ENCODE measurements at places on chromosomes 4 and X.

DNA sequence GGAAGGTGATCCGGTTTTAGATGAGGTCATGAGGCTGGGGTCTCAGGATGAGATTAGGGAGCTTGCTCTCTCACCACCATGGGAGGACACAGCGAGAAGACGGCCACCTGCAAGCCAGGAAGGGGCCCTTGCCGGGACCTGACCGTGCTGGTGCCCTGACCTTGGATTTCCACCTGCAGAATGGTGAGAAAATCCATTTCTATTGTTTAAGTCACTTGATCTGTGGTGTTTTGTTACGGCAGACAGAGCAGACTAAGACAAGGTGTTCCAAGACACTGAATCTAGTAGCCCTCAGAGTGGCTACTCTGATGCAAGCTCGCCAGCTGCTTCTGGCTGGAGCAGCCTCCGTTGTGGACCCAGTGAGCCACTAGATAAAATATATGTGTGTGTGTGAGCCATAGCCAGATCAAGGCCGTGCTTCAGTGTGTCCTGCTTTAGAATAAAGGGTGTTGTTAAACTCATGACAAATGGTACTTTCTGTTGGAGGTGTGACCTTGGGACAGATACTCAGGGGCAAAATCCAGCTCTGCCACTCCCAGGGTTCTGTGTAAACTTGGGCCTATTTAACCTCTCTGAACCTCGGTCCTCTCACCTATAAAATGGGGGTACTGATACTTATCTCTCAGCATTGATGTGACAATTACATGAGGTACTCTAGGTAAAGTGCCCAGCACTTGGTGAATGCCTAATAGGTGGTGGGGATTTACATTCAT lies 67.9 kb upstream of the STX18 start:
- DNase-seq: no peak

GRCh38 chr4:144355811-144356757 lies 215.6 kb upstream of the GYPA start:
- peak; percentile 29 for DNase-seq

- no peak for DNase-seq
These were observed 76.3 kb upstream of the STIM2 start for GRCh38 chr4:26784207-26784865.

GRCh38 chrX:3006495-3006894 lies at the start of gene ARSH:
ARSH (plus strand) TSS chrX:3006546; CDS start chrX:3006613, 67 bp downstream.
- DNase-seq: no peak

DNA sequence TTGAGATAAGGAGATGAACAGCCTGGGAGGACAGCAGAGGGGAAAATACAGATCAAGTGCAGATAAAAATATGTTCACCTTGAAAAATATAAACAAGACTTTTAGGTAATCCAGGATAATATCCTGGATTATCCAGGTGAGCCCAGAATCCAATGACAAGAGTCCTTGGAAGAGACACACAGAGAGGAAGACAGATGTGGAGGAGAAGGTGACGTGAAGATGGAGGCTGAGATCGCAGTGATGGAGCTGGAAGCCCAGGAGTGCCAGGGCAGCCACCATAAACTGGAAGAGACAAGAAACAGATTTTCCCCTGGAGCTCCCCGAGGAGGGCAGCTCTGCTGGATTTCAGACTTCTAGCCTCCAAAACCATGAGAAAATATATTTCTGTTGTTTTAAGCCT lies 230.7 kb downstream of the UNC5C start:
- DNase-seq: no peak

- DNase-seq: no peak
These were observed 96.5 kb downstream of the NPNT start for GRCh38 chr4:105991726-105992125.

DNA sequence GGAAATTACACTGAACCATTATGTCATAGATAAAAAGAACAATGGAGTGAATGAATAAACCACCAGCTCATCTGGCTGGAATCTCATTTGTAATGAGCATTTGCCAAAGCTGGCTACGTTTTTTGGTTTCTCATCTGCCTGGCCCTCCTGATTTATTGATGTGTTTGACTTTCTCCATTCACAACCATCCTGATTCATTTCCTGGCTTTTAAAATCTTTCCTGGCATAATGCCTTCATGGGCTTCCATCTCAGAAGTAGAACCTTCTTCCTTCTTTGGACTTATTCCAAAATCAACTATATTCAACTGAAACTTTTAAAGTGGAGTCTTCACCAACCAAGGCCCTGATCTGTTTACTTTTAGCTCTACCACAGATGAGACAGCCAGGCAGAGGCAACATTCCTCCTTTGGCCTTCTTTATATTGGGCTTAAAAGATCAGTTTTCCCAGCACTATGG lies 36.0 kb upstream of the ARSJ start:
- no peak for DNase-seq

DNA sequence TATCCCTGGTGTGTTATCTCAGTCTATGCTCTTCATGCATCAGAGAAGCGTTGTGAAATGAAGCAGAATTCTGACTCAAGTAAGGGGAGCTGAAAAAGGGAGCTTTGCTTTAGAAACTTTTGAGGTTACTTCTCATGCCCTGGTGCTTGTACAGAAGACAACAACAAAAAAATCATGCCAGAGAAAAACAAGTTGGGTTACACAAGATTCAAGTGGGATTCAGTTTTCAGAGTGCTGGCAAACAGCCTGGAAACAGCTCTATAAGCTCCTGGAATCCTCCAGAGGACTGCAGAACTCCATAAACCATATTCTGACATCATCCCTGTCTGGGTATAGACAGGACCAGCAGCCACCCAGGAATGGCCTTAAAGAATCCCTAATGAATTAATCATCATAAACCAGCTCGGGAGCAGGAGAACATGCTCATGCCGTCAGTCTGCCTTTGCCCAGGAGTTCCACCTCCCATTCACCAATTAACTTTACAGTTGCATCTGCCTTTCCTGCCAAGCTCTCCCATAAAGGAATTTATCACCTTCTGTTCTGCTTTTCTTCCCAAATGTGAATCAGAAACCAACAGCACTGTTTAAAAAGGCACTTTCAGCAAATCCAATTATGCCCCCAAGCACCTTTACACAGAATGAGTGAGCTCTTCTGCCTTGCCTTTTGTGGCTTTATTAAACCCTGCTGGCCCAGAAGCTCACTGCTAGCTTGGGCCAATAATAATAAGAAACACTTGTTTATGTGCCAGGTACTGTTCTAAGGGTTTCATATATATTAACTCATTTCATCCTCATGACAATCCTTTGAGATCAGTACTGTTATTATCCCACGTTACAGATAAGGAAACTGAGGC lies 54.5 kb upstream of the FBXW7 start:
- DNase-seq: no peak

DNA sequence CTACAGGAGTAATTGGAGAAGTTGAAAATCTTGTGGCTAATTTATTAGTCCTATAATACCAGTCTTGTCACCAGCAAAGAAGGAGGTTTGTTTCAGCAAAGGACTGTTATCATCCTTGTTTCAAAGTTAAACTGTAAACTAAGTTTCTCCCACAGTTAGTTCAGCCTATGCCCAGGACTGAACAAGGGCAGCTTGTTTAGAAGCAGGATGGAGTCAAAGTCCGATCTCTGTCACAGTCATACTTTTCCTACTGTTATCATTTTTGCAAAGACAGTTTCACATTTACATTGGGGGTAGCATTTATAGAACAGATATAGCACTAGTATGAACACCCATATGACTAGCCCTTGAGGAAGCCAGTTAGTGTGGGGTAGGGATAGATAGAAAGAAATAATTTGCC lies 46.4 kb downstream of the AKAP4 start:
- DNase-seq: no peak

GRCh38 chr4:40721730-40722171 lies 28.0 kb upstream of the NSUN7 start:
- no peak for DNase-seq

DNA sequence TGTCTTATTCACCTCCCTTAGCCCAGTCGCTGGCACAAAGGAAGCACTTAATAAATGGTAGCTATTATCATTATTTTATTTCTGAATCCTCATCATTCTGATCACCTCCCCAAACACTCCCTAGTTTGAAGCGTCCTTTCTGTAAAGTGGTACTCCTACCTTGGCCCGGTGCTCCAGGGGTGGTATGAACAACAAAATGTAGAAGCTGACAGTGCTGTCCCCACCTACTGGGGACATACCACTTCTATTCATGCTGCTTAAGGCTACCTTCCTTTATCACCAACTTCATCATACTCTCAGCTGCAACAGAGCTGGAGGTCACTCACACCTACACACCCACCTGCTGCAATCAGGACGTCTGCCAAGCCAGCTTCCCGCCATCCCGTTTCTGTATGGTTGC lies 40.8 kb upstream of the APLN start:
- no peak for DNase-seq

DNA sequence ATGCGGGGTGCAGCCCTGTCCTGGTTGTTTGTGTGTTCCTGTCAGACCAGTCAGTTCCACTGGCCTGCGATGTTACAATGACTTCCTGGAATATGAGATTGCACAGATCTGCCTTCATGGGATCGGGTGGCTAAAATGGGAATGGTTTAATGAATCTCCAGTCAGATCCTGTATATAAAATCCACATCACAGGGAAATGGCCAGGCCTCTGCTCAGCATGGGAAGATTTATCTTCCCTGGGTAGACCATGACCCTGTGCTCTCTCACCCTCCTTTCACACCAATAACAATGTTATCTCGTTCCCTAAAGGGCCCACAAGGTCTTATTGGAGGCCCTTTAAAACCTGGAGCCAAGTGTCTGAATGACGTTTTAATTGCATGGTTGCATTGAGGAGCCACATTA lies 307.4 kb downstream of the RAB28 start:
- no peak for DNase-seq

DNA sequence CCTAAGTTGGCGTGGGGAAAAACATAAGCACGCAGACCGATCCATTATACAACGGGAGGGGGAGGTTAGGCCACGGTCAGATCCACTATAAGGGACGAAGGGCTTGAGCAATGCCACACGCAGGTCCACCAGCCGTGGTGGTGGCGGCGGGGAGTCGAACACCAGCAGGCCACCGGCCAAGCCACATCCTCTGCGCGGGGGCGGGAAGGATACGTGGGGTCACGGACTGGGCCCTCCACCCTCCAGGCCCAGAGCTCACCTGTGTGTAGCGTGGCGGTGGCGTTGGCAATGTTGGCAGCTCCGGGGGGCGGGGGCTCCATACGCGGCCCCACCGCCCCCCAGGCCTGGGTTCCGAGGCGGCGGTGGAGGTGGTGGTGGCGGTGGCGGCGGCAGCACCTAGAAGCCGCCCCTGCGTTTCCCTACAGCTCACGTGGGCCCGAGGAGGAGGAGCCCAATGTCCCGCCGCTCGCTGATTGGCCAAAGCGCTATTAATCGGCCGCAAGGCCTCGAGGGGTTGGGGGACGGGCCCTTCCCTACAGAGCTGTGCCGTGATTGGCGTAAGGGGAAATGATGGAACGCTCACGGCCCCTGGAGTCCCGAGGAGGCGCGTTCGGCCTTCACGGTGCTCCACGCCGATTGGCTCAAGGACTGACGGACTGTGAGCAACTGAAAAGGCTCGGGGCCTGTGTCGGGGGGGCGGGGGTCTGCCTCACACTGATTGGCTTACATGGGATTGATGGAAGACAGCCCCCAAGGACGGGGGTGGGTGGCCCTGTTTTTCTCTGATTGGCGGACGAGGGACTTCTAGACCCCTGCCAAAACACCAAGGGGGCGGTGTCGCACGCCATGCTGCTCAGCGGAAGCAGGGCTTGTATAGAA lies at the start of gene ELK1:
TSS of gene ELK1 (minus strand) at position 400 of the 879 bp plus-strand sequence. CDS start 9,122 bp downstream, outside the sequence.
- peak; percentile 82 for DNase-seq

DNA sequence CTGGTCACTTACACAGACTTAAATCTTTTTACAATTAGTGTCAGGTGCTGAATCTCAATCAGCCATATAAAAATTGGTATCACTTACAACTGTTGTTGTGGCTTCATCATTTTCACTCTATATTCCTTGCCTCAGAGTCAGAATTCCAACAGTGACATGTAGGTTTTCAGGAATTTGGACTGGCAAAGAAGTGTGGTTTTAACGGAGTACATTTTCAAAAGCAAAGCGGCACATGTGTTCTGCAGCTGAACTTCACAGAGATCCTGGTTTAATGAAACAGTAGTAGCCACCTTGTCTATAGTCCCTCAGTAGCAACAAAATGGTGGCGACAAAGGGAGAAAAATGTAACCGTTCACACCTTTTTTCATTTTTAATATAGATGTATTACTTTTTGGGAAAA lies 486.6 kb downstream of the FAT4 start:
- no peak for DNase-seq

- peak; percentile 8 for DNase-seq
These were observed 245.2 kb upstream of the DIPK2B start for GRCh38 chrX:45445745-45446412.

DNA sequence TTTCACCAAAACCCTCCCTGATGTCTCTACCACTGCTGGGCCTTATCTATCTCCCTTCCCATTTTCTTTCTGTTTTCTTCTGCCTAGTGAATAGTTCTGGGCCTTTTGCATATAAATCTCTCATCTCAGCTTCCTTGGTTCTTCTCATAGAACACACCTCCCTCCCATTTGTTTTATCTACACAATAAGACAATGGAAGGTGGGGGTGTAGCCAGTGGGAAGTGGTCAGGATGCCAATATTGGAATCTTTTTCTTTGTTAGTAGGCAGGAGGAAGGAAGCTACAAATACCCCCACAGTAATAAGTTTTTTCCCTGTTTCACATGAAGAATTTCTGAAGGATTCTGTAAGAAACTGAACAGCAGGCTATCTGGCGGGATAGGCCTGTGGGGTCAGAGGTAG lies 30.9 kb upstream of the RHOH start:
- DNase-seq: no peak

GRCh38 chrX:77502951-77503525 lies 55.8 kb downstream of the FGF16 start:
- DNase-seq: no peak

- no peak for DNase-seq
These were observed 97.8 kb downstream of the TMEM47 start for GRCh38 chrX:34559325-34559724.

- no peak for DNase-seq
These were observed 474.8 kb upstream of the SLIT2 start for GRCh38 chr4:19776929-19777328.

DNA sequence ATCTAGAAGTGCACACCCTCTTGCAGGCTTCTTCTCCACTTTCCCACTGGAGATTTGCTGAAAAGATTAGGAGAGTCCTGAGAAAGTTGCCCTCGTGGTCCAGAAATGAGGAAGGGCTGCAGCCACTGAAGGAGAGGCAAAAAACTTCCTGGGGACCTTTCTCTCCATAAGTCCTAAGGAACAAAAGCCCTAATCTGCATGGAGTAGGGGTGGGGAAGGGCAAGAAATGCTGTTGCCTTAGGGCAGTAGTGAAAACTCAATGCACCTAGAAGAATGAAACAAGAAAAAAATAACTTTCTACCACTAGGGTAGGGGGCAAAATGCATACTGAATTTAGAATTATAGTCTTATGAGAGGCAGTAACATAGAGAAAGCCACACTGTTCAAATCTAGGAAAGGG lies 1408.8 kb downstream of the PCDH19 start:
- DNase-seq: no peak

DNA sequence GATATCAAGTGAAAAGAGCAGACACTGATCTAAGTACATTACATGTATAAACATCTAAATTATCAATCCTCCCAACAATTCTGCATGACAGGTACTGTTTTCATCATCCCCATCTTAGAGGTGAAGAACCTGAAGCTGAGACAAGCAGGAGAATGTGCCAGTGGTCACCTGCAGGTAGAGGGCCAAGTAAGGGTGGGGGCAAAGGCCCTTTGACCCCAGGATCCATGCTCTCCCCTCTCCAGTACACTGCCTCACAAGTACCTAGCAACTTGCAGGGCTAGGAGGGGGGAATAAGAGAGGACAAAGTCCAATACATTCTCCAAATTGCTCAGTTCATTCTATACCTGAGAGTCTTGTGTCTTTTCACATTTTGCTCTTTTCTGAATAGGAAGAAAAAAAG lies 8.3 kb upstream of the MAP7D2 start:
- DNase-seq: no peak

- no peak for DNase-seq
These were observed 6.0 kb upstream of the VSIG4 start for GRCh38 chrX:66045894-66046293.
